Stimulated activated CD4-positive, alpha-beta T cell treated with anti-CD3 and anti-CD28 coated beads, Interleukin-1b, Interleukin-23, amount 100 ng/mL, for 1 hour (primary cell): ENCODE measurements at places on chromosomes 5 and 9.

- no peak for DNase-seq
Observed at GRCh38 chr5:77550406-77550805, 58.3 kb upstream of the WDR41 start.

GRCh38 chr9:134440636-134441226 lies 114.5 kb downstream of the RXRA start:
- no peak for DNase-seq

- DNase-seq: no peak
Observed at GRCh38 chr5:150662731-150663516, 1.9 kb downstream of the MYOZ3 start.

DNA sequence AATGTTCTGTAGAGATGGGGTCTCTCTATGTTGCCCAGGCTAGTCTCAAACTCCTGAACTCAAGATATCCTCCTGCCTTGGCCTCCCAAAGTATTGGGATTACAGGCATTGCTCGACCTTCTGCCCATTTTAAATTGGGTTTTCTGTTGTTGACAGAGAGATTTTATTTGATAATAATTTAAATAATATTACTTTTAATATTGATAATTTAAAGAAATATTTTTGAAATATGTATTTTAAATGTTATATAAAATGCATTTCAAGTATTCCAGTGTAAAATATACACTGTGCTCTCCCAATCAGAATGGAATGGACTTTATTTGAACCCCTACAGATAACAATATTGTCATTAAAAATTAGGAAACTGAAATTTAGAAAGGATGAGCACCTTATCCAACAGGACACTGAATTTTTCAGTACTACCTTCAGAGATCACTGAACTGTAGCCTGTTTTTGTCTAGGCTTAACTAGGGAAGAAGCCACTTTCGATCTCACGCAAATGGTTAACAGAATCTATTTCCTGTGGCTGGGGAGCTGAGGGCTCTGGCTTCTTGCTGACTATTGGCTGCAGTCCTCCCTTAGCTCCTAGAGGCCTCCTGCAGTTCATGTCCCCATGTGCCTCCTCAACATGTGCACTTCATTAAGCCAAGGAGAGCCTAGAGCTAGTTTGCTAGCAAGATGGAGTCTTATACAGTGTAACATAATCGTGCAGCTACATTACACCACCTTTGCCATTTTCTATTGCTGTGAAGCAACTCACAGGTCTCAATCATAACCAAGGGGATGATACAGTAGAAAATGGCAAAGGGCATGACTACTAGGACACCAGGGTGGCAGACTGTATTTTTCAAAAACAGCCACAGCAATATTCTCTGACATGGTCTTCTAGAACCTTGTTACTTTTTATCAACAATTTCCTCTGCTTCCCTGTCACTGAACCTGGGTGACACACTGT lies 150.0 kb downstream of the CDC42SE2 start:
- no peak for DNase-seq

- DNase-seq: no peak
Observed at GRCh38 chr9:20033511-20033910, 244.7 kb upstream of the SLC24A2 start.

DNA sequence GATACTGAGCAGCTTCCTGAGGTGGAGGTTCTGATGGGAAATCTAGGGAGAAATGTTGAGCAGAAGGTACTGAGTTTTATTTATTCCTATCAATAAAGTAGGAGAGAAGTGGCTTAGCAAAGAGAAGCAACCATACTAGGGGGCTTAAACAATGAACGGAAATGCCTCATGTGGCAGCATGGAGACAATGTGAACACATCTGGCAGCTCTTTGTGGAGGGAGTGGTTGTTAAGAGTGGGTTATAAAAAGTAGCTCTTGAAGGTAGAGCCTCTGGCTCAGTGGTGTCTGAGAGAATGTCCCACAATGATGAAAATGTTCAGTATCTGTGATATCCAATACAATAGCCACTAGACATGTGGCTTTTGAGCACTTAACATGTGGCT lies 52.7 kb upstream of the EQTN start:
- no peak for DNase-seq

DNA sequence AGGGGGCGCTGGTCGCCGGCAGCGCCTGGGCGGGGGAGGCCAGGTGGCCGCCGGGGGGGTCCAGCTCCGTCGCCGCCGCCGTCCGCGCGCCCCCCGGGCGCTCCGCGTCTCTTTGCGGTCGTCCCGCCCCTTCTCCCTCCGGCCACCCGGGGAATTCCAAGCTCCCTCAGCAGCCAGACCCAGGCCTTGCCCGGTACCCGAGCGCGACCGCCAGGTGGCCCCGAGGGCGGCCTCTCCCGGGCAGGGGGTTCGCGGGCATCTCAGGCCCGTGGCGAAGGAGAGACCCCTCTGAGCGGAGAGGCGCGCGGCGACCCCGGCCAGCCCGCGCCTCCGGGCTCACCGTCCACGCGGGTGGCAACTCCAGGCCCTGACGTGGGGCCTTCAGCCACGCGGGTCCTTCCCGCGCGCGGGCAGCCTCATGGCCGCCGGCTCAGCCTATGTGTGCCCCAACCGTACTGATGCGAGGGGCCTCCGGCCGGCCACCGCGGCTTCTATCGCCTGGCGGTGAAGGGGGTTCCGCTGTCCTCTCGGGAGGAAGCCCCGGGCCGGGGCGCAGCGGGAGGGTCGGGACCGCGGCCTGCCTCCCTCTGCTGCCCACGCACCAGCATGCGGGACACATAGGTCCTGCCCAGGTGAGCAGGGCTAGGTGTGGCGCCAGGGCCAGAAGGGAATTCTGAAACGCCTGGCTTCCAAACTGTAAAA lies 529 bp upstream of the NRARP start:
- no peak for DNase-seq

GRCh38 chr5:74762599-74762998 lies 4.3 kb downstream of the GFM2 start:
- DNase-seq: no peak
